Fibroblast of lung (primary cell): ENCODE measurements at places on chromosomes 2 and 18. TPM values are rescaled to one million over a fixed set of nuclear protein-coding genes. Genes with fewer than 3 reads are reported as not detected.

COLEC12 gene
- total RNA-seq, result 24.8 and 60.6 TPM in 2 replicates

LMAN1 gene
- total RNA-seq, result 132 and 170 TPM in 2 replicates

LIMS2 gene
- total RNA-seq, result 0.51 and 1.8 TPM in 2 replicates

AOX1 gene
- total RNA-seq, result 65.1 and 81.4 TPM in 2 replicates

ADAM23 gene
- 2.3 and 3.1 TPM in 2 replicates for total RNA-seq

- H3K4me3 ChIP-seq, result no peak overlapping the region
- no peak overlapping the region for H3K27ac ChIP-seq
- no peaks in the 10 kb centered on the region for H3K4me1 ChIP-seq
- DNase-seq, result no peak
Measured at GRCh38 chr2:2015646-2016045, 271.3 kb upstream of the PXDN start.

- H3K27me3 ChIP-seq, result no peaks in the 10 kb centered on the region
- H3K36me3 ChIP-seq, result no peaks in the 10 kb centered on the region
- DNase-seq, result no peak
Measured at GRCh38 chr2:15964936-15965563, 24.7 kb downstream of the MYCN start.

- no peaks in the 10 kb centered on the region for H3K36me3 ChIP-seq
- peak; percentile 16 for DNase-seq
- H3K4me3 ChIP-seq, result no peak overlapping the region
- no peaks in the 10 kb centered on the region for H3K4me1 ChIP-seq
- no peaks in the 10 kb centered on the region for H3K27me3 ChIP-seq
Measured at GRCh38 chr2:151153601-151154000, 108.1 kb downstream of the RBM43 start.

DNA sequence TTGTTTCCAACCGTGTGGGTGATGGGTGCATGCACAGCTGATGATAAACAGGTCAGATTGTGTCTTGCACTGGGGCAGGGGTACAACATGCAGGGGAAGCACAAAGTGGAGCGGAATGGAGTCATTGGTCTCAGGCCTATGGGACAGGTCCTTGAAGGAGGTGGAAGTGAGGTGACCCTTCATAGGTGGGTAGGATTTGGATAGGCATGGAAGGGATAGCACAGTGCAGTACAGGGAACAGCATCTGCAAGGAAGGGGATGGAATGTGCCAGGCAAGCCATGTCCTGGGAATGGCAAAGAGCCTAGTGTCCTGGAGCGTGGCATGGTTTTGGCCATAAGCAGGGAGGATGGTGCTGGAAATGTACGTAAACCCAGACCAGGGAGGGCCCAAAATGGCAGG is 143.9 kb downstream of the CAPN13 start:
- no peaks in the 10 kb centered on the region for H3K36me3 ChIP-seq
- H3K27ac ChIP-seq, result peak overlapping the region; percentile 31
- no peaks in the 10 kb centered on the region for H3K27me3 ChIP-seq

DNA sequence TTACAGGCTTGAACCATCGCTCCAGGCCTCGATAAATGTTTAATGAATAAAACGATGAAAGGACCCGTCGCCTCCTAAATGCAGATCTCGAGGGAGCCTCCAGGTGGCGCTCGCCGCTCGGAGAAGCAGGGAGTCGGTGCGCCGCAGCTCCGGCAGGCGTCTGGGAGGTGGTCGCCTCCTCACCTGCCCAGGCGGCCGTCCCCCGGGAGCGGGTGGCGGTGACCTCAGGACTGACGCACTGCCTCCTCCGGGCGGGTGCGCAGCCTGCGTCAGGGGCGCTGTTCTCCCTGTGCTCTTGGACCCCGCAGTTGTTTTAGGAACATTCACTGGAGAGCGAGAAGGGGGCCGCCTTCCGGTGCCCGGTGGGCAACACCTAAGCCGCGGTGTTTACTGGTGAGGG is 38.6 kb upstream of the POLE4 start:
- peaks cover 4% of the 10 kb centered on the region for H3K4me1 ChIP-seq
- no peaks in the 10 kb centered on the region for H3K36me3 ChIP-seq
- H3K27me3 ChIP-seq, result no peaks in the 10 kb centered on the region
- H3K27ac ChIP-seq, result no peak overlapping the region

DNA sequence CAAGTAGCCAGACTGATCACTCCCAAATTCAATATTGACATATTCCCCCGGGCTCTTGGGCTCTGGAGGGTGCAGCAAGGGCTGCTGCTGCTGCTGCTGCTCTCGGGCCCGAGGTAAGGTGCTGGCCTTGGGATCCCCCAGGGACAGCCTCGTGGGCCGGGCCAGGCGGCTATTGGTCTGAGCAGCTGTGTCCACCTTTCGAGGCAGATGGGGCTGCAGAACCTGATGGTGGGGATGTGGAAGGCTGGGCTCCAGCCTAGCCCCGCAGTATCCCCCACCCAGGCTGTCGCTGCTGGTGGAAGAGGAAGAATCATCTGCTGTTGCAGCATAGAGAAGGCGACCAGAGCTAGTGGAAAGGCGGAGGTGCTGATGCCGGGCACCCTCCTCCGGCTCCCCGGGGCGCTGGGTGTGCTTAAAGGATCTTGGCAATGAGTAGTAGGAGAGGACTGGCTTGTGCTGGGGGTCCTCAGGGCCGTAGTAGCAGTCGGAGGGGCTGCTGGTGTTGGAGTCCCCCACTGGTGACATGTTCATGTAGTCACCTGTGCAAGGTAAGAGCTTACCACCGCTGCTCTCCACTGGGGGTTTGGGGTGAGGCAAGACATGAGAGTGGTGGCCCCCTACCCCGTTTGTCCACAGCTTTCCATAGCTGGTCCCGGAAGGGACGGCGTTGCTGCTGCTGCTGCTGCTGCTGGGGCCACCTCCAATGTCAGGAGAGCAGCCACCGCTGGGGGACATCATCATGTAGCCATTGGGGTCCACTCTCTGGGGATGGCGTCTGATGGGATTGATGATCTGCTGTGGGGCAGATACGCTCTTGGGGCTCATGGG is 3.4 kb downstream of the IRS1 start:
- peaks cover 5% of the 10 kb centered on the region for H3K4me1 ChIP-seq
- no peaks in the 10 kb centered on the region for H3K27me3 ChIP-seq
- DNase-seq, result peak; percentile 34
- H3K27ac ChIP-seq, result peak overlapping the region; percentile 88
- peak overlapping the region; percentile 91 for H3K4me3 ChIP-seq

- H3K27me3 ChIP-seq, result no peaks in the 10 kb centered on the region
- no peaks in the 10 kb centered on the region for H3K36me3 ChIP-seq
- no peak for DNase-seq
- H3K27ac ChIP-seq, result no peak overlapping the region
- H3K4me3 ChIP-seq, result no peak overlapping the region
- peaks cover 5% of the 10 kb centered on the region for H3K4me1 ChIP-seq
Measured at GRCh38 chr2:180010701-180011100, 3.6 kb upstream of the CWC22 start.
